GM04504 (cell line): ENCODE measurements at places on chromosomes 11 and 22.

DNA sequence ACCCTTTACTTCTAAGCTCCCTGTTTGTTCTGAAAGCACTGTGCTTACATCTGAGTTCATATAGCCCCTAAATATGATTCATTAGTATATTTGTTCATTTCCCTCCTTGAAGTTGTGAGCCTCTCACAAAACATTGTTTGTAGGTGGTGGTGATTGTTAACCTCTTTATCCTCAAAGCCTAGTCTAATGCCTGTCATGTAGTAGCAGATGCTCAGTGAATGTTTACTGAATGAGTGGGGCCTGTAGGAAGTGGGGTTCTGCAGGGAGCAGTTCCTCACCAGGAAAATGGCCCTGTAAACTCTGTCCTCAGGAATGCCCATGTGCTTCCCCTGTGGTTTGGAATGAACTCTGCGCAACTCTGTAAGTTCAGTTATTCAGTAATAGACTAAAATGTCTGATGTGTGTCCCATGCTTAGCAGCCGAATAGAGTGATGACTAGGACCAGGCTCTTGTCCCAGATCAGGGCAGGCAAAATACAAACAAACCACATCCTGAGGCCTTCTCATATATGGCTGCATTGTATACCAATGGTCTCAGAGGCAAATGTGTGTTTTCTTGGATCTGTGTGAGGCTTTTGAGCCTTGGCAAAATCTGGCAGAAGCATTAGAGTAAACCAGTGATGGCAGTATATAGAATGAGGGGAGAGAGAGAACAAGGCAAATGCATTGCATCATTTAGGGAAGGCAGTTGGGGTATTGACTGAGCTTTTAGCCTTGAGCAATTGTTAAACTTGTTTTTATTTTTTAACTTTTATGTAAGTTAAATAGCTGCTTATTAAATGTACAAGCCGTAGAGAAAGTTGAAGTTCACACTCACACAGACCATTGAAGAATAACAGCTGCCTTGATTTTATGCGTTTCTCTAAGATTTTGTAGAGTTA is 91.4 kb upstream of the BIRC3 start:
- peak; percentile 69 for DNase-seq

DNA sequence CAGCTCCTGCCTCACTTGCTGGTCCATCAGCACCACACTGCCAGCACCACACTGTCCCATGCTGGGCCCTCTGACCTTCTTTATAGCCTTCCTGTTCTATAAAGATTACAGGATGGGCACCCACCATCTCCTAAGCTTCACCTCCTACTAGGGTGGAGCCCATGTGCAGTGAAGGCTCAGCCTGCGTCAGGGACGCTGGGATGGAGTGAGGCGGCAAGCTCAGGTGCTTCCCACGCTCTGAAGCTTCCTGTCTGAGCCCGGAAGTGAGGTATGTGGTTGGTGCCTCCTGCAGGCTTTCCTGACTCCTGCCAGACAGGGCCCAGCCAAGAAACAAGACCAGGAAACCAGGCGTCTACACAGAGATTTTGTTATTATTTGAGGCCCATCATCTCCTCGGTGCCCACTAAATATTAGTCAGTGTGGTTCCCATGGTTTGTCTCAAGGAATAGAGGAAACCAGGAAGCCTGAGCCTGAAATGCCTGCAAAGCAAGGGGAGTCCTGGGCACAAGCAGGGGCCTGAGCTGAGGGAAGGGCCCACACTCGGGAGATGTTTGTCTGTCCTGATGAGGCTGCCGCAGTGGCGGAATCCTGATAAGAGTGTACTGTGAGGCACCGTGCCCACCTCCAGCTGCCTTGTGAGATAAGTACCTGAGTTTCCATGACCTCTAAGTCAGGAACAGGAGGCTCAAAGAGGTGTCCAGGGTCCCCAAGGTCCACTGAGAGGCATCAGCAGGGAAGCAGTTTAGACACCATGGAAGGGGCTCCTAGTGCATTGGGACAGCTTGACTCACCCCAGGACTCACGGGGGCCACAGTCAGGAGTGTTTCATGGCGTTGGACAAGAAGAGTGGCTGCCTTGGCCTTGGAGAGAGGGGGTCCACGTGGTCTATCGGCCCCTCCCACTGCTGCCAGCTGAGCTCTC is 22.0 kb downstream of the RSPH14 start:
- no peak for DNase-seq

- DNase-seq: no peak
Measured at GRCh38 chr22:49996518-49997250, 15.9 kb downstream of the IL17REL start.

DNA sequence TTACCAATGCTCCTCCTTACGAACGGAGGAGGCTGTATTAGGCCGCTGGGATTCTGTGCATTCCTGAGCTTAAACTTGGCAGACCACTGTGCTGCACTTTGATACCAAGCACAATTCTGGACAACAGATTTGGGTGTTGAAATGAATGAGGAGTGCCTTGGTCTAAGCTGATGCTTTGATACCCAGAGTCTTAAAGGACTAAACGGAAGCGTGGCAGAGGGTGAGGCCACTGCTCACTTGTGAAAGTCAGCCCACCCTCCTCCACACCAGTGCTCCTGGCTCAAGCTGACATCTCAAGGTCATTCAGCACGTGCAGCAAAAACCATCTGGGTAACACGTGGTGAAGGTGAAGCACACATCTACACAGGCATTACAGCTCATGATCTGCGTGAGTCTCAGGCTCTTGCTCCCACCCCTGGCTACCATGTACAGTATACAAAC is 85.9 kb downstream of the MICAL3 start:
- no peak for DNase-seq

- peak; percentile 1 for DNase-seq
Measured at GRCh38 chr22:29427176-29427760, 11.1 kb upstream of the RFPL1 start.

DNA sequence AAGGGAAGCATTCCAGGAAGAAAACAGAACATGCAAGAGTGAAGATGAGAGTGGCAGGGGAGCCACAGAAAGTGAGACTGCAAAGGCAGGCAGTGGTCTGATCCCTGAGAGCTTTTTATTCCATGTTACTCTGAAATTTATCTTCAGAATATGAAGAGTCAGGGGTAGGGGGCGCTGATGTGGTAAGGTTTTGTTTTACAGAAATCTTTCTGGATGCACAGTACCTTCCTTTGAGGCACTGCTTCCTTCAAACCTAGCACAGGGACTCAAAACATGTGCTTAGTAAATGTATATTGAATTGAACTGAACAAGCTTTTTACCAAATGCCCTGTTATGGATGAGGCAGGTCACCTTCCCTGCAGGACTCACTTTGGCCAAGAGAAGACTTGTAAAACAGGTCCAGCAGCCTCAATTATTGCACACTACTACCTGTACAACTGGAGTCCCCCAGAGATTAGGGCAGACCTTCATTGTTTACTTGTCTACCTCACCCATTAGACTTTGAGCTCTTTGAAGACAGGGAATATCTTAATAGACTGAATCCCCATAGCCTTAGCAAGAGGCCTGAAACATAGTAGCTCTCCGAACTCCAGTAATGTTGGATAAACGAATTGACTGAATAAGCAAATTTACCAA is 2.2 kb downstream of the PAK1 start:
- no peak for DNase-seq

DNA sequence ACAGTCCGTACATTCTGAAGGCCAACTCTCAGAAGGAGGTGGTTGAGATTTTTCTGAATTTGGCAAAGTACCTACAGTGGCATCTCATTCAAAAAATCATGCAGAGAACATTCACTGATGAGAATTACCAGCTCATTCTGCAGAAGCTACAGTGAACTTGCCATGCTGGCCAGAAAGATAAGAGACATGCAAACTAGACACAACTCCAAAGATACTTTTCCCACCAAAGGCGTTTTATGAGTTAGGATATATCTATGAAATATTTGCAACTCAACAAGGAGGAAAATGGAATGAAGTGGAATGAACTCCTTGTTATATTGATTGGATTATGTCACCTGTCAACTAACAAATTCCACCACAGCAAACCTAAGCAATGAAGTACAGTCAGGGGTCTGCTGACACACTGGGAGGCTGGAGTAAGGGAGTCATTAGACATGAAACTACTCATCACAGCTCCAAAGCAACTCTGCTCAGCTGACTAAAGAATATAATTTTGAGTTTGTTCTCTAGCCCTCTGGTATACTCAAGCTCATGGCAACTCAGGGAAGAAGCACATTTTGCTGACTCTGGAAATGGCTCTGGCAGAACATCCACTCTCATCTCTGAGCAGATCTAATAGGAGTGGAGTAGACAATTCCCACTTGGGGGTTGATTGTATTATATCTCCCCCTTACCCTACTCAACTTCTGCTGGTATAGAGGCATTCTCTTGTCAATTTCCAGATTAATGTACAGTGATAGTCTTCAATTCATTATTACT is 22.9 kb downstream of the MAML2 start:
- no peak for DNase-seq

- no peak for DNase-seq
Measured at GRCh38 chr11:78168539-78169477, 19.6 kb downstream of the KCTD21 start.

GRCh38 chr11:114343493-114343892 is 47.3 kb downstream of the NNMT start:
- DNase-seq: no peak

DNA sequence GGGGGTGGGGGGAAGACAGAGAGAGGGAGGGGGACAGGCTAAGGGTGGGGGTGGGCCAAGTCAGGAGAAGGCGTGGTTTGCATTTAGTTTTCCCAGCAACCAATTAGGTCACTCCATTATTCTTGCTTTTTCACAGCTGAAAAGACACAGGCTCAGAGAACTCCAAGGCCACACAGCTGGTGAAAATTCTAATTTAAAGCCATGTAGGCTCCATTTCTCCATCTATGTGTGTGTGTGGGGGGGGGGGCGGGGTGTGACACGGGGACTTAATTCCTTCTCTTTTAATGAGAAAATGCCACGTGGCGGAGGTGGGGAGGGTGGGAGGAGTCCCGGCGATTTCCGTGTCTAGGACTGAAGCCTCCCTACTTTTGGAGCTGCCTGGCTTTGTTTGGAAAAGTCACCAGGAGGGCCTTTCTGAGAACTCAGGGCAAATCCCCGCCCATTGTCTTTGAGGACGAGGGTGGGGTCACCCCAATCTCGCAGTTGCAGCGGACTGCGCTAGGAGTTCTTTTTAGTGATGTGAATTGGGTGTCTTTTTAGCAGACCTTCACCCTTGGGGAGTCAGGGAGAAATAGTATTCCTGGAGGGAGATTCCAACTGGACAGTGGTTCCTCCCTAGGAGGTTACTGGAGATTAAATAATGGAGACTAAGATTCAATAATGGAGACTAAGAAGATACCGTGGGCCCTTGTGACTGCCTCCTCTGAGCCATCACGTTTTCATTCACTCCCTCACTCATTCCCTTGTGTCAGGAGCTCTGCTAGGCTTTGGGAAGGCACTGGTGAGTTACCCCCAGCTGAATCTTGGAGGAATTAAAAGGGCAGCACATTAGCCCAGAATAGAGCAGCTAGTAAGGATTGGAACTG is 36.4 kb upstream of the PTPRJ start:
- no peak for DNase-seq

GRCh38 chr11:107732689-107733051 is 20.8 kb upstream of the SLN start:
- no peak for DNase-seq

GRCh38 chr22:36155702-36156101 is 4.9 kb downstream of the APOL3 start:
- DNase-seq: no peak

DNA sequence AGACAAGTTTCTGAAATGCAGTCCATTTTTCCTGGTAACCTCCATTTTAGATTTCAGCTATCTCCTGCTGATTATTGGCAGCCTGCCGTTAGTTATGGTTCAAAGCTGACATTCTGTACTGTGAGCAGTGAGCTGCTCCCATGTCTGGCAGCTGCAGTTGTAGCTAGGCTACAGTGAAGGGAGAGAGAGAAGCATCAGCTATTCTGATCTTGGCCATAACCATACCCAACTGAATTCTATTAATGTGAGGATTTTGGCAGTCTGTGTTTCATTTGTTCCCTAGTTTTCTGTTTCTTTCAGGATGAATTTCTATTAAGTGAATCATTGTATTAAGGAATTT is 33.4 kb downstream of the SIK2 start:
- DNase-seq: no peak

- DNase-seq: no peak
Measured at GRCh38 chr11:109155291-109155690, 266.7 kb upstream of the C11orf87 start.

GRCh38 chr22:32926600-32926999 is 125.1 kb downstream of the TIMP3 start:
- peak; percentile 11 for DNase-seq

DNA sequence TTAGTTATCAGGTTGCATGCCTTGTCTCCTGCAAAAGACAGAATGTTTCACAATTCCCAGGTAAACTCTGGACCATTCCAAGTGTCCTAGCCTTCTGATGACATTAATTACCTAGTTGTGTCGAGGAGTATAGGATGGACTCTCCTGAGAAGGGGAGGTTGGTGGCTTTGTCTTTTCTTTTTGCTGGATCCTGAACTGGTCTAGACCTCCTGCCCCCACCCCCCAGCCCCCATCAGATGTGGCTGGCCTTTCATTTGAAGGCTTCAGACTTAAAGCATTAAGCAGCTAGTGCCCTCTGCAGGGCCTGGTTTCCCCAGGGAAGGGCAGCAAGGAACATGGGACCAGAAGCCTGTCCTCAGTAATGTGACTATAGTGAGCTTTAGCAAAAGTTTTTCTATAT is 9.7 kb downstream of the MCAM start:
- no peak for DNase-seq

DNA sequence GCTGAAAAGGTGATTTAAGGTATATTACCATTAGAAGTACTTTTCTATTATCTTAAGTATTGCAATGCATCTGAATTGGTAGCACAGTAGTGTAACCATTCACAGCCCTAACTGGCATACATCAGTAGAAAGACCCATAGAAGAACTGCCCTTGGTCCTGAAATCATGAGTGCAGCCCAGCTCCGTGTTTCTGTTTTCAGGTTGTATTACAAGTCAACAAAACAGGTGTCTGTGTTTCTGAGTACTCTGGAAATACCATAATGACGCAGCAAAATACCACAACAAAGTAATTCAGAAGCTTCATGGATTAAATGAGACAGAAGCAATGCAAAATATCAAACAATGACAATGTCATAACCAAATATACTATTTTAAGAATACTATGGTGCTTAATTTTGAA is 226.3 kb downstream of the OPCML start:
- DNase-seq: no peak

- DNase-seq: no peak
Measured at GRCh38 chr22:29443861-29444792, 5.7 kb downstream of the RFPL1 start.

GRCh38 chr22:32555581-32555980 is 81.0 kb downstream of the FBXO7 start:
- DNase-seq: no peak
